Activated naive CD8-positive, alpha-beta T cell treated with anti-CD3 and anti-CD28 coated beads for 36 hours (primary cell): ENCODE measurements at places on chromosomes 6 and 20. TPM values are rescaled to one million over a fixed set of nuclear protein-coding genes. Genes with fewer than 3 reads are reported as not detected.
A peak's percentile ranks its signal among the peaks of the same experiment; 100 is the strongest.

TAAR1 gene
- not detected for total RNA-seq

SRSF6 gene
- 224 TPM for total RNA-seq

HAO1 gene
- total RNA-seq, result not detected

SLC44A4 gene
- not detected for total RNA-seq

RBPJL gene
- total RNA-seq, result not detected

DDO gene
- total RNA-seq, result not detected

C6orf15 gene
- total RNA-seq, result not detected

- peaks cover 25% of the 10 kb centered on the region for H3K4me1 ChIP-seq
- no peak overlapping the region for H3K27ac ChIP-seq
- H3K4me3 ChIP-seq, result no peak overlapping the region
- peaks cover 2% of the 10 kb centered on the region for H3K36me3 ChIP-seq
- H3K27me3 ChIP-seq, result no peaks in the 10 kb centered on the region
- DNase-seq, result no peak
Measured at GRCh38 chr6:107706516-107707115, 117.5 kb downstream of the SCML4 start.

DNA sequence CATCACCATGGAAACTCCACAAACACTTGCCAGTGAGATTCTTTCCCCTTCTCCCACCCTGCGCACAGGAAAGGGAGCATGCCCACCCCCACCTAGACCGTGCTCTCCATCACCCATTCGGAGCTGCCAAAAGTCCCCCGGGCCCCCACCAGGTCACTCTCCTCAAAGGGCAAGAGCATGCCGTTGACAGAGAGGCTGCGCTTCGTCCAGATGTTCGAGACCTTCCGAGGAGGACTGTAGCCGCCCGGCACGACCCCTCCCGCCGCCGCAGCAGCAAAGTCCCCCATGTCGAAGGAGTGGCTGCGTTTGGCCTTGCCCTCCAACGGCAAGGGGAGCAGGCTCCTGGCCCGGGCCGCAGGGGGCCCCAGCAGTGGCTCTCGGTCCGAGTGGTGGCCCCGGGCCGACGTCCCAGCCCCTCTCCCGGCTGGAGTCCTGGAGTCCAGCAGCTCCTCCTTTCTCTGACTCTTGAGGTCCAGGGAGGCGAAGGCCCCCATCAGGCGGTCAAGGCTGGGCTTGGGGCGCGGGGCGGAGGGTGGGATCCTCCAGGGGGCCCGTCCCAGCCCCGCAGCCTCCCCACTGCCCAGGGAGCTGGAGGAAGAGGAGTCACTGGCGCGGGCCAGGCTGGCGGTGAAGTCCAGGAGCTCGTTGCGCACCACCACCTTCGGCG lies 195.2 kb downstream of the LRFN2 start:
- no peak overlapping the region for H3K27ac ChIP-seq
- DNase-seq, result no peak
- peaks cover 21% of the 10 kb centered on the region for H3K4me1 ChIP-seq
- no peak overlapping the region for H3K4me3 ChIP-seq
- H3K27me3 ChIP-seq, result peaks cover 11% of the 10 kb centered on the region

DNA sequence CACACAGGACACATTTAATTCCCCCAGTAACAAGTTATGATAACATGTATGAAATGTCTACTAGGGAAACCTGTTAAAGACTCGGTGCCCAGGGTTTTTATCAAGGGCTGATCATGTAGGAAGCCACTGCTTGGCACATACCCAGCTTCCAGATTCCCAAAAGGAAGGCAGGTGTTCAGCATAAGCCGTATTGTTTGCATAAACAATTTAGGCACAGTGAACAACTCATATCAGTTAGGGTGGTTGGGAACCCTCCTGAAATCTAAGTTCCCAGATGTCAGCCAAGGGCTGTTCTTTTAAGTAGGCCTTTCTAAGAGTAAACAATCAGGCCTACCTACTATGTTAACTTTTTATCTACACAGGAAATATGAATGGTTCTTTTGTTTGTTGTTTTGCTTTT lies 74.1 kb downstream of the ASXL1 start:
- peaks cover 33% of the 10 kb centered on the region for H3K36me3 ChIP-seq
- no peaks in the 10 kb centered on the region for H3K27me3 ChIP-seq
- no peak overlapping the region for H3K4me3 ChIP-seq
- peak overlapping the region; percentile 23 for H3K27ac ChIP-seq
- no peak for DNase-seq

GRCh38 chr6:16511040-16511660 lies 250.1 kb downstream of the ATXN1 start:
- H3K36me3 ChIP-seq, result peaks cover 5% of the 10 kb centered on the region
- no peak overlapping the region for H3K4me3 ChIP-seq
- H3K4me1 ChIP-seq, result peaks cover 43% of the 10 kb centered on the region
- peak overlapping the region; percentile 56 for H3K27ac ChIP-seq

DNA sequence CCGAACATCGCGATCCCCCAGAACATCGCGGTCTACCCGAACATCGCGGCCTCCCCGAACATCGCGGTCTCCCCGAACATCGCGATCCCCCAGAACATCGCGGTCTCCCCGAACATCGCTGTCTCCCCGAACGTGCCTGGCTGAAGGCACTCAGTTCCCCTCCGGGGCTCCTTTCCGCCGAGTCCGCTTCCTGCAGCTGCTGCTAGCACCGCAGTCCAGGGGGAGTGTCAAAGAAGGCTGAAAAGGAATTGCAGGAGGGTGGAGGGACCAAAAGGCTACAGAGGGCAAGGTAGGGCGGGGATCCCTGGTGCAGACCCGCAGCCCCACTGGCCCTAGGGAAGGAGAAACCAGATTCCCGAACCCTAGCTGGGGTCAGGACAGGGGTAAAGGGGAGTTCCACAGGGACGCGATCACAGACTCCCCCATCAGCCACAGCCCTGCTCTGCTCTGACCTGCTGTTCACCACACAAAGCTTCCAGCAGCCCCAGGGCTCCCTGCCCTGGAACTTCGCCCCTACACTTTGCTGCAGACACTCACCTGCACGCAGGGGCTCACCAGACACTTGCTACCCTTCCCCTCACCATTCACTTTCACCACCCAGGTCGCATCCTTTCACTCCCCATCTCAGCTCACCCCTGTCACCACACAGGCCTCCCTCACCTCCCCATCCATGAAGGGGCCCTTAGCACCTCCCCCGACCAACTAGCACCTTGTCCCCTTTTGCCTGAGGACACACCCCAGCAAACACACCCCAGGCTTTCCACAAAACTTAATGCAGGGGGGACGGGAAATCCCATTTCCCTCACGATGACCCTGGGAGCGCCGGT lies 1.7 kb downstream of the ULBP1 start:
- peak overlapping the region; percentile 83 for H3K4me3 ChIP-seq
- peak overlapping the region; percentile 74 for H3K27ac ChIP-seq
- H3K4me1 ChIP-seq, result peaks cover 21% of the 10 kb centered on the region
- H3K27me3 ChIP-seq, result peaks cover 97% of the 10 kb centered on the region
- peak; percentile 32 for DNase-seq
- H3K36me3 ChIP-seq, result peaks cover 12% of the 10 kb centered on the region

DNA sequence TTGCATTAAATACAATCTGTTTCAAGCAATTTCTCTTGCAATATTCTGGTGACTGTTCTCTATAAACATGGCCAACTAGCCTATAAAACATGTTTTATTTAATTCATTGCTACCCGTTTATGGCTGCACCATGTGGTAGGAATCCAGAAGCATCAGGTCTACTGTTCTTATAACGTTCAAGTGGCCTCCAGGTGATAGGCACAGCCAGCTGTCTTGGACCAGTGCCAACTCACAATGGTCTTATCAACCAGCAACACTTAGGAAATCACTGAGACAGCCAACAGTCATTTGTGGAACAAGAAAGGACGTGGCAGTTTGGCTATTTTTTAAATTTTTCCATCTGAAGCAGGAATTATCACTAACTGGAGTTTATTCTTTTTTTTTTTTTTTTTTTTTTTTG lies 193.6 kb downstream of the NKAIN2 start:
- no peaks in the 10 kb centered on the region for H3K4me1 ChIP-seq
- no peak overlapping the region for H3K27ac ChIP-seq
- no peaks in the 10 kb centered on the region for H3K36me3 ChIP-seq
- no peak overlapping the region for H3K4me3 ChIP-seq

DNA sequence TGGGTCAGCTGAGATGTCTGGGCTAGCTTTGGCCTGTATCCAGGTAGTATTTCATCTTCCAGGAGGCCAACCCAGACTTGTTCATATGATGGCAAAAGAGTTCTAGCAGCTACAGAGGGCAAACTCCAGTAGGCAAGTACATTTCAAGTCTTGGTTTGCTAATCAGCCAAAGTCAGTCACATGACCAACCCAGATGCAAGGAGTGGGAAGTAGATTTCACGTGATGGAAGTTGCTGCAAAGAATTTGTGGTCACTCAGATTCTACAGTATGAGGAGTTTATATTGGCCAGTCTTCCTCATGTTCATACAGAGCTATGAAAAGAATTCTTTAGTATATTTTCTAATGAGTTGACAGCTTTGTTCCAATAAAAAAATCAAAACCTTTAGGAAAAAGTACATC lies 101.8 kb downstream of the PHACTR1 start:
- no peaks in the 10 kb centered on the region for H3K36me3 ChIP-seq
- DNase-seq, result no peak
- H3K4me3 ChIP-seq, result no peak overlapping the region
- H3K27ac ChIP-seq, result no peak overlapping the region
- peaks cover 41% of the 10 kb centered on the region for H3K27me3 ChIP-seq

- no peaks in the 10 kb centered on the region for H3K27me3 ChIP-seq
- H3K36me3 ChIP-seq, result peaks cover 5% of the 10 kb centered on the region
- no peak for DNase-seq
Measured at GRCh38 chr6:154960854-154961530, 34.1 kb upstream of the TIAM2 start.

GRCh38 chr6:56766806-56767178 lies 124.1 kb upstream of the DST start:
- DNase-seq, result no peak
- no peaks in the 10 kb centered on the region for H3K4me1 ChIP-seq
- no peak overlapping the region for H3K27ac ChIP-seq
- H3K4me3 ChIP-seq, result no peak overlapping the region
- H3K36me3 ChIP-seq, result no peaks in the 10 kb centered on the region
- no peaks in the 10 kb centered on the region for H3K27me3 ChIP-seq

DNA sequence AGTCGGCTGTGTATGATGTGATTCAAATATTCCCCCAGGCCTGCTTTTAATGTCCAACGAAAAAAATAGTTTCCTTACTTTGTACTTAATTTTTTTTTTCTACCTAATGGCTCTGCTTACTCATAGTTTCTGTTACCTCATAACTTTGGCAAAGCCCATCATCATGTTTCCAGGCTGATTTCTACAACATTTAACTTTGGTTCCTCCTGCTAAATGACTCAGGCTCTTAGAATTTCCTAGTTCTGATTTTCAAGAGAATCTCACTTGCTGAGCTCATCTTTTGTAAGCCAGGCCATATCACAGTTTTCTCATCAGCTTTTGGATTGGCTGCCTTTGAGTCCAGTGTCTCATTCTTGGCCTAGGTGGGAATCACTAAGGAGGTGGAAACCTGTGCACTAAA lies 323.1 kb downstream of the HDGFL1 start:
- no peak for DNase-seq
- H3K36me3 ChIP-seq, result no peaks in the 10 kb centered on the region
- no peak overlapping the region for H3K4me3 ChIP-seq

GRCh38 chr6:127263481-127263880 lies 3.2 kb upstream of the RNF146 start:
- no peak overlapping the region for H3K27ac ChIP-seq
- H3K4me3 ChIP-seq, result no peak overlapping the region
- H3K36me3 ChIP-seq, result no peaks in the 10 kb centered on the region
- H3K4me1 ChIP-seq, result peaks cover 9% of the 10 kb centered on the region

GRCh38 chr6:118135371-118135770 lies 228.3 kb downstream of the SLC35F1 start:
- DNase-seq, result no peak
- peaks cover 13% of the 10 kb centered on the region for H3K27me3 ChIP-seq
- no peak overlapping the region for H3K27ac ChIP-seq
- H3K4me1 ChIP-seq, result no peaks in the 10 kb centered on the region

DNA sequence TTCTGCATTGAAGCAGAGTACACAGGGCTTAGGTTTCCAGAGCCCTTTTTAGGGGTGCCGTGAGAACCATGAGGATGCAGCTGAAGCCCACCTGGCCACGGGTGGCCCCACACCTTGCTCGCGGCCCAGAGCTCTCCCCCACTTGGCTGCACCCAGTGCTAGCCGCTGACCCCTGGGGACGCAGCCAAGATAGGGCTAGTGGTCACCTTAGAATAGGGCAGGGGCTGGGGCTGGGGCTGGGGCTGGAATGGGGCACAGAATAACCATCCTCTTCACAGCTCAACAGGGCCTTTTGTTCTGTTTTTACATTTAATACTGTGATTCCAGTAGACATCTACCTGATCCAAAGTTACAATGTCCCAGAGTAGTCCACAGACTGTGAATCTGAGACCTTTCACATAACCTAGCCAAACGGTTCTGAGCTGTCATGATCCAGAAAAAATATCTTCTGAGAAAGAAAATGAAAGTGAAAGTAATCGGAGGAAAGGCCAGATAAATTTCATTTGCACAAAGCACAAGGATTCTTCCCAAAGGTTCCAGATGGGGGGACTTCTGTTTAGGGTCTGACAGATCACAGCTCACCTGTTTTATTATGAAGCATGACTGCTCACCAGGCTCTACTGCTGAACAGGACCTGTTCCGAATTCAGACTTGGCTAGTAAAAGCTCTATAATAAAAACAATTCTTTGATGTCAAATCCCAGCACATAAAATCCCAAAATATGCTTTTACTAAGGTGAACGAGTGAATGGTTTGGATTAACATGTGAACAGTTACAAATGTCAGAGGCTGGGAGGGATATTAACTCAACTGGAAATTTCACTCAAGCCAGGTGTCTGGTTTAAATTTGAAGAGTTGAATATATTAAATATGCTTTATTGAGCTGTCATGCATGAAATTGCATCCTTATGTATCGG lies 401.9 kb downstream of the THBS2 start:
- no peak for DNase-seq
- peaks cover 5% of the 10 kb centered on the region for H3K4me1 ChIP-seq
- H3K4me3 ChIP-seq, result no peak overlapping the region
- no peaks in the 10 kb centered on the region for H3K27me3 ChIP-seq

GRCh38 chr6:152119831-152120230 lies 312.3 kb downstream of the ESR1 start:
- no peaks in the 10 kb centered on the region for H3K27me3 ChIP-seq
- peaks cover 15% of the 10 kb centered on the region for H3K36me3 ChIP-seq
- H3K27ac ChIP-seq, result no peak overlapping the region
- H3K4me1 ChIP-seq, result peaks cover 2% of the 10 kb centered on the region
- H3K4me3 ChIP-seq, result no peak overlapping the region
- DNase-seq, result no peak

GRCh38 chr6:17172836-17173470 lies 71.1 kb downstream of the STMND1 start:
- H3K4me1 ChIP-seq, result no peaks in the 10 kb centered on the region
- H3K36me3 ChIP-seq, result no peaks in the 10 kb centered on the region
- no peak for DNase-seq
- H3K27ac ChIP-seq, result no peak overlapping the region
- H3K4me3 ChIP-seq, result no peak overlapping the region

- peaks cover 3% of the 10 kb centered on the region for H3K27me3 ChIP-seq
- no peak overlapping the region for H3K27ac ChIP-seq
- no peaks in the 10 kb centered on the region for H3K36me3 ChIP-seq
- no peak overlapping the region for H3K4me3 ChIP-seq
Measured at GRCh38 chr6:68778356-68779020, 143.4 kb downstream of the ADGRB3 start.
